ENCODE measurements at places on chromosomes 7 and 10. TPM values are rescaled to one million over a fixed set of nuclear protein-coding genes. Genes with fewer than 3 reads are reported as not detected.

LOXL4 gene
- total RNA-seq, result 17.9 TPM

CFAP43 gene
- 0.08 TPM for total RNA-seq

TWIST1 gene
- total RNA-seq, result 1.2 TPM

ASZ1 gene
- total RNA-seq, result not detected

OR2A1 gene
- total RNA-seq, result 0.19 TPM

TBX20 gene
- 58.0 TPM for total RNA-seq

PTF1A gene
- not detected for total RNA-seq

DLG5 gene
- total RNA-seq, result 19.5 TPM

SPDYE2 gene
- total RNA-seq, result not detected

MLLT10 gene
- total RNA-seq, result 32.5 TPM

CALCR gene
- total RNA-seq, result not detected

GNAT3 gene
- total RNA-seq, result not detected

C10orf105 gene
- not detected for total RNA-seq

RBP4 gene
- 2.1 TPM for total RNA-seq

ASB10 gene
- 17.3 TPM for total RNA-seq

IL15RA gene
- 3.9 TPM for total RNA-seq

H2BK1 gene
- not detected for total RNA-seq

RAPGEF5 gene
- total RNA-seq, result 22.4 TPM

C7orf57 gene
- not detected for total RNA-seq

EBF3 gene
- 5.8 TPM for total RNA-seq

MBLAC1 gene
- total RNA-seq, result 1.5 TPM

HMX3 gene
- not detected for total RNA-seq

SPDYE6 gene
- not detected for total RNA-seq

SLC13A1 gene
- not detected for total RNA-seq

PON1 gene
- not detected for total RNA-seq

TRPV5 gene
- total RNA-seq, result not detected

IMMP2L gene
- 16.7 TPM for total RNA-seq

C10orf62 gene
- total RNA-seq, result 0.51 TPM

GBF1 gene
- total RNA-seq, result 46.4 TPM

TRIM50 gene
- total RNA-seq, result not detected

TMEM176A gene
- total RNA-seq, result 26.1 TPM

CRYGN gene
- not detected for total RNA-seq

CHAT gene
- total RNA-seq, result not detected

TEX36 gene
- not detected for total RNA-seq

NXPH1 gene
- total RNA-seq, result not detected

GTF2IRD1 gene
- total RNA-seq, result 13.2 TPM

LAMB4 gene
- 0.05 TPM for total RNA-seq

NPFFR1 gene
- total RNA-seq, result not detected

LRRC18 gene
- not detected for total RNA-seq

RSU1 gene
- 45.6 TPM for total RNA-seq

GPRIN2 gene
- total RNA-seq, result not detected

SPDYE5 gene
- total RNA-seq, result not detected

CFAP46 gene
- 0.94 TPM for total RNA-seq

FOXP2 gene
- total RNA-seq, result 1.9 TPM

AKR1C4 gene
- total RNA-seq, result not detected

ENTPD7 gene
- 2.5 TPM for total RNA-seq

ZPBP gene
- total RNA-seq, result not detected

CPA2 gene
- not detected for total RNA-seq

VPS37D gene
- total RNA-seq, result 2.4 TPM

RARRES2 gene
- 10.6 TPM for total RNA-seq

GPNMB gene
- 239 TPM for total RNA-seq

CLEC5A gene
- 1.6 TPM for total RNA-seq

ADAM22 gene
- total RNA-seq, result 3.4 TPM

ELFN1 gene
- 7.4 TPM for total RNA-seq

RFC2 gene
- total RNA-seq, result 8.3 TPM

COL13A1 gene
- 9.5 TPM for total RNA-seq

ACSM6 gene
- 0.30 TPM for total RNA-seq

MRLN gene
- not detected for total RNA-seq

RBP3 gene
- not detected for total RNA-seq

Data from cardiac septum (tissue), 1 donor.